ENCODE measurements at places on chromosomes 16 and 17.

GRCh38 chr17:4674685-4674998 lies 29.3 kb downstream of the PELP1 start:
- DNase-seq = no peak

GRCh38 chr16:81006211-81006812 lies 373 bp downstream of the CMC2 start:
- DNase-seq = peak; percentile 66

GRCh38 chr17:10226930-10227695 lies 28.7 kb upstream of the GAS7 start:
- DNase-seq = peak; percentile 12

DNA sequence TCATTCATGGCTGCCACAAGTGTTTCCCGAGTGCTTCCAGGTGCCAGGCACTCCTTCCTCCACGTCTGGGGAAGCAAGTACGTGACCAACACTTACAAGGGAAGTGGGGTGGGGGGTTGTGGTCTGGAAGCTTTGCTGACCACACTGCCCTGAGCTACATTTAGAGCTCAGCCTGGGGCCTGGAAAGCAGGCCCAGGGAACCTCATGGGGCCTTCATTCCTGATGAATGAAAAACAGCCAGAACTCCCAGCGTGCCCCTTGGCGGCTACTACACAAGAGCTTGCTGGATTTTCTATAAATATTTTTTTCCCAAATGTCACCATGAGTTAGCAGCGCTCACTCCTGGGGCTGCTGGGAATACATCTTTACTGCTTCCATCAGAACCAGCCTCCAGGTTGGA lies 73.3 kb downstream of the ABCC12 start:
- no peak for DNase-seq

DNA sequence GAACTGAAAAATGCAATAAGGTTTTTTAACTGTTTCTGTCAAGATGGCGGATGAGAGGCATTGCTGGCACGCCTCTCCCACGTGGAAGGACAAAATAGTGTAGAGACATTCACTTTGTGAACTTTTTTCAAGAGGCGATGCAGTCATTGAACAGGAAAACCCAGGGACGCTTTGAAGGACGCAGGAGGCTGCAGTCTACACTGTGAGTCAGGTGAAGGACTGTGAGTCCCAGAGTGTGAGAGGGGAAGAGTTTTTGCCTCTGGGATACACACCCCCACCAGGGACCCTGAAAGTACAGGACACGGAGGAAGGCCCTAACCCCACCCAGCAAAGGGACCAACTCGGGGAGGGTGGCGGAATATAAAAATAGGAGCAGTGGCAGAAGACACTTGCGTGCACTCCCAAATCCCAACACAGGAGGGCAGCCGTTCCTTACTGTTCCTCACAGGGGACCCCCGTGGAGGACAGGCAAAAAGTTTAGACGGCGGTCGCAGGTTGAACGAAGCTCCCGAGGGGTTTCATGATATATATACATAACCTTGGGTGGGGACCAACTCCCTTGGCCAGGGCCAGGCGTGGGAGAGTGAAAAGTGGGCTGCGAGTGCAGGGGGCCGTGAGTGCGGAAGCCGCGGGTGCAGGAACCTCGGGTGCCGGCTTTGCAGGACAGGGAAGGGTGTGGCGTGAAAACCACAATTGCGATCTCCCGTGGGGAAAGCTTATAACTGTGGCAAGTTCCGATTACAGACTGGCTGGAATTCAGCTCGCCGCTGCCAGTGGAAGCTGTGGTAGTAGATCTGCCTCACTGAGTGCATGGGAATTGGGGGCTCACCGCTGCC lies 82.0 kb upstream of the ALOX12 start:
- peak; percentile 57 for DNase-seq

Measured in hematopoietic multipotent progenitor cell treated with erythropoietin and hydrocortisone succinate and interleukin-3 and kit ligand, for 15 days (in vitro differentiated cells).